Stimulated activated CD4-positive, alpha-beta T cell treated with anti-CD3 and anti-CD28 coated beads, Interleukin-2, amount 100 ng/mL, for 4 hours (primary cell): ENCODE measurements at places on chromosomes 3 and 15.

- DNase-seq = no peak
Measured at GRCh38 chr3:100517276-100517675, 24.9 kb downstream of the TMEM45A start.

DNA sequence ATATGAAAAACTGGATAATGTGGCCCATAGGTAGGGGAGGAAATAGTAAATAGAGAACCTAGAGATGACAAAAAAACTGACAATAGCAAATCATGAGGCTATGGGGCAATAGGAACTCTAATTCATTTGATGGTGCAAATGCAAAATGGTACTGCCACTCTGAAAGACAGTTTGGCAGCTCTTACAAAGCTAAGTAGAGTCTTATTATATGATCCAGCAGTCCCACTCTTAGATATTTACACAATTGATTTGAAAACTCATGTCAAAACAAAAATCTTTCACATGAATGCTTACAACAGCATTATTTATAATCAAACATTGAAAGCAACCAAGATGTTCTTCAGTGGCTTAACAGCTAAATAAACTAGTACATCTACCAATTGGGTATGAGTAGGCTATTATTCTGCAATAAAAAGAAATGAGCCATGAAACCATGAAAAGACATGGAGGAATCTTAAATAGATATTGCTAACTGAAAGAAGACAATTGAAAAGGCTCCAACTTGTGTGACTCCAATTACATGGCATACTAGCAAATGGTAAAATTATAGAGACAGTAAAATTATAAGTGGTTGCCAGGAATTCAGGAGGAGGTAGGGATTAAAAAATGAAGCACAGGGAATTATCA is 321.8 kb upstream of the STAC start:
- no peak for DNase-seq

- no peak for DNase-seq
Measured at GRCh38 chr15:69232144-69232543, 66.6 kb upstream of the PAQR5 start.

DNA sequence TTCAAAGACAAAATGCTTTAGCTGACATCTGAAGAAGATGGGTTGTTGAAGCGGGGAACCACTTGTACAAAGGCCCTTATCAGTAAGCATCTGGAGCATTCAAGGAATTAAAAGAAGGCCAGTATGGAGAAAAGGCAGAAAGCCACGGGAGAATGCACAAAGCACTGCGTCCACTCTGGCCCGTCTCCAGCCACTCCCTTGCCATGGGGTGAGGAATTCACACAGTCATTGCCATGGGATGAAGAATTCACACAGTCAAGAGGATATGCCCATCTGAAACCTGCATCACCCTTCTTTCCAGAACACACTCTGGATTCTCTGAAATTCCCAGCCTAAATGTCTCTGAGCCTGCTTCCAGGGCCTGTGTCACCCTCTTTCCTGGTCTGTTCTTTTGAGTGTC is 26.7 kb upstream of the STAG1 start:
- no peak for DNase-seq

GRCh38 chr3:150286390-150287147 is 121.5 kb upstream of the TSC22D2 start:
- no peak for DNase-seq

DNA sequence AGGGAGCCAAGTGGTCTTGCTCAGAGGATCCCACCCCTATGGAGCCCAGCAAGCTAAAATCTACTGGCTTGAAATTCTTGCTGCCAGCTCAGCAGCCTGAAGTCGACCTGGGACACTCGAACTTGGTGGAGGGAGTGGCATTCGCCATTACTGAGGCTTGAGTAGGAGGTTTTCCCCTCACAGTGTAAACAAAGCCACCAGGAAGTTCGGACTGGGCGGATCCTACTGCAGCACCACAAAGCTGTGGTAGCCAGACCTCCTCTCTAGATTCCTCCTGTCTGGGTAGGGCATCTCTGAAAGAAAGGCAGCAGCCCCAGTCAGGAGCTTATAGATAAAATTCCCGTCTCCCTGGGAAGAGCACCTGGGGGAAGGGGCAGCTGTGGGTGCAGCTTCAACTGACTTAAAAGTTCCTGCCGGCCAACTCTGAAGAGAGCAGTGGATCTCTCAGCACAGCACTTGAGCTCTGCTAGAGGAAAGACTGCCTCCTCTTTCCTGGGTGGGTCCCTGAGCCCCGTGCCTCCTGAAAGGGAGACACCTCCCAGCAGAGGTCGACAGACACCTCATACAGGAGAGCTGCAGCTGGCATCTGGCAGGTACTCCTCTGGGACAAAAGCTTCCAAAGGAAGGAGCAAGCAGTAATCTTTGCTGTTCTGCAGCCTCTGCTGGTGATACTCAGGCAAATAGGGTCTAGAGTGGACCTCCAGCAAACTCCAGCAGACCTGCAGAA is 576.3 kb upstream of the NECTIN3 start:
- no peak for DNase-seq

DNA sequence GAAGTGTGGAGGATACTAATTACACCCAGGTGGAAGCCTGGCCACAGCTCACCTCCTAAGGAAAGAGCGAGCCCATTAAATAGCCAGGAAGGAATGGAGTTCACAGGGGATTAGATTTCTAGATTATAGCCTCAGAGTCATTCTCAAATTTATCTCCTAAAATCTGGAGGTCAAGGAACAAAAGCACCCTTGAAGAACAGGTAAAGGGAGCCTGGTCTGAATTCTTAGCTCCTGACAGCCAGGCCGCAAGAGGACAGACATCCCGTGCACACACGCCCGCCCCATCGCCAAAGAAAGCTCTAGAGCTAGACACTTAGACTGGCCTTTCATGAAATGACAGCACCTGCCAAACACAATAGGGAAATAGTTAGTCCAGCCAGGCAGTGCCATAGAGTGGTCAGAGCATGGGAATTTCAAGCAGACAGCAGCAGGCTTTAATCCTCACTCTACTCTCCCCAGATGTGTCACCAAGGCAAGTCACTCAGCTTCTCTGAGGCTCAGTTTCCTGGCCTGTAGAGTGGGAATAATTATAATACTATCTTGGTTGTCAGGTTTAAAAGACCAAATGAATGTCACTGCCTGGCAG is 59.2 kb downstream of the LIPC start:
- no peak for DNase-seq

GRCh38 chr15:91652610-91653207 is 200.8 kb upstream of the SLCO3A1 start:
- no peak for DNase-seq

DNA sequence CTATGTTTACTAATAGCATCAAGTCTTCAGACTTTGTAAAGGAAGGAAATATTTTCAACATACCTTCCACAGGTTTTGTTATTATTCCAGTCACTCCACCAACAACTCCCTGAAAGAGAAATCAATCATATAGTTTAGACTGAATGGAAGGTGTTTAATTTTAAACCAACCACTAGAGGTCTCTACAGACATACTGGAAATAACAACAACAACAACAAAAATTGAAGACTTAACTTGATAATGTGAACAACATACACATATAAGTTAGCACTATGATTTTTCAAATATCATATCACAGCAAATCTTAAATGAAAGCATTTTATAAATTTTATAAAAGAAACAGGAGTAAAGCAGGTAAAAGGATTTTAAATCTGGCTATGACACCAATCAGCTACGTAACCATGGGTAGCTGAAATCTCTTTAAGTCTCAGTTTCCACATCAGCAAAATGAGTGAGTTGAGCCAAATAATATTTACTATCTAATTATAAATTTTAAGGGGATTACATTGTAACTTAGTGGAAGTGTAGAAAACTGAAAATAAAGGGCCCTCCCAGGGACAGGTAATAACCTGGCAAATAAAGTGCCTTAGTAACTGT is 188.2 kb downstream of the VPS13C start:
- DNase-seq = no peak

GRCh38 chr15:89690276-89691218 is at the start of the genes PEX11A and WDR93:
Gene PEX11A, minus strand, starts transcription at chr15:89690754. Its CDS starts 122 bp downstream, at chr15:89690632.
Gene WDR93, plus strand, starts transcription at chr15:89690811. Its CDS starts 10,936 bp downstream, at chr15:89701747.
- DNase-seq = peak; percentile 62

- peak; percentile 23 for DNase-seq
Measured at GRCh38 chr3:71585887-71586809, 2.6 kb upstream of the FOXP1 start.

GRCh38 chr15:65851981-65852380 is 17.3 kb upstream of the RAB11A start:
- DNase-seq = no peak

- no peak for DNase-seq
Measured at GRCh38 chr3:67015702-67016484, 17.8 kb downstream of the KBTBD8 start.

GRCh38 chr3:7728566-7729519 is 772.8 kb upstream of the LMCD1 start:
- DNase-seq = no peak

DNA sequence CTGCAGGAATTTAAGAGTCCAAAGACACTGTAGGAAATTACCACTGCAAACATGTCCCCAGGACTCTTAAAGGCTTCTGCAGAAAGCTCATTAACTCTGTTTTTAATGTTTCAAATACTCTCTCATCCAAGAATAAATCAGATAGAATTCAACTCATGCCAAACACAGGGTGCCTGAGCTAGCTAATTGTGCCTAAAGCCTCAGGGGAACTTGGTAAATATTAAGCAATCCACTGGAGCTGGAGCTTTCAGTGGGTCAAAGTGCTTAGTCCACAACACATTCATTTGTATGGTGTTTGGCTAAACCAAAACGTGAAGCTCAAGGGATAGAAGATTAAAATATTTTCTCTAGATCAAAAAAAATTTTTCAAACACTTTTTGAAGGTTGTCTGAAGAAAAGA is 131.4 kb downstream of the THRB start:
- no peak for DNase-seq

- DNase-seq = no peak
Measured at GRCh38 chr3:4806535-4807108, 172.6 kb upstream of the BHLHE40 start.

DNA sequence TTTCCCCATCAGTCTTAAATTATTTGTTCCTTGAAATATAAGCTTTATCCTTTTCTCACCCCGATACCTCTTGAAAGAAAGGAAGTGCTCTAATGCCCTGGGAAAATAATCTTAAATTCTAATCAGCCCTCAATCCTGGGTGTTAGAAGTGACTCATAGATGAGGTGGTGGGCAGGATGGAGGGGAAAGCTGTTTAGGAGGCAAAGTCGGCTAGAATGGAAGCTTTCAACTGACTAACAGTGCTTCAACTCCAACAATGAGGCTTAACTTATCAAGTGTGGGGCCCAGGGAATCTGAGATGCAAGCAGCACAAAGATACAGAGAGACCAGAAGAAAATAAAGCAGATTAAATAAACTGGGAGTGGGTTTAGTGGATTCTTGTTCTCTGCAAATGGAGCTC is 175.8 kb downstream of the EPHB1 start:
- DNase-seq = no peak

DNA sequence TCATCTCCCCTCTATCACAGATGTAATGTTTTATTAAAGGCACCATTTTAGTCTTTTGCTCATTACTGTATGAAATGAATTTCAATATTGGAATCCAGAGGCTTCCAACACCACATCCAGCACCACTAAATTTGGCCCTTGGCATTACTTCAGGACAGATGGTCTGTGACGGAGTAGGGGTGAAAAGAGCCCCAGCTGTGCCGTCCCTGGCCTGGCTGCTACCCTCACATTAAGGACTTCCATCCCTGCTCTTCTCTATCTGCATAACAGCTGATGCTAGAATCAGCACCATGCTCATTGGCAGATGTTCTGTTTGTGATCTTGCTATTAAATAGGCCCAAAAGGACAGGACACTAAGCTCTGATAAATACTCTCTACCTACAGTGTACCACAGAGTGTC is 152.9 kb downstream of the IL1RAP start:
- DNase-seq = no peak

GRCh38 chr3:12938258-12938711 is 96.9 kb upstream of the RPL32 start:
- DNase-seq = no peak

GRCh38 chr3:130950124-130950523 is 56.2 kb downstream of the ATP2C1 start:
- no peak for DNase-seq

- no peak for DNase-seq
Measured at GRCh38 chr3:161265916-161266571, 44.9 kb downstream of the NMD3 start.

DNA sequence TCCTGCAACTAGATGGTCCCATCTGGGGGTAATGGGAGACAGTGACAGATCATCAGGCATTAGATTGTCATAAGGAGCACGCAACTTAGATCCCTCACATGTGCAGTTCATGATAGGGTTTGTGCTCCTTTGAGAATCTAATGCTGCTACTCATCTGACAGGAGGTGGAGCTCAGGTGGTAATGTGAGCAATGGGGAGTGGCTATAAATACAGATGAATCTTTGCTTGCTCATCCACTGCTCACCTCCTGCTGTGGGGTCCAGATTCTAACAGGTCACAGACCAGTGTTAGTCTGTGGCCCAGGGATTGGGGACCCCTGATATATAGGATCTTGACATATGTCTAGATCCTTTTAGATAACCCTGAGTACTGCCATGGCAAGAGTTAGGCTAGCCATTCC is 52.7 kb downstream of the RASGRF1 start:
- DNase-seq = no peak

DNA sequence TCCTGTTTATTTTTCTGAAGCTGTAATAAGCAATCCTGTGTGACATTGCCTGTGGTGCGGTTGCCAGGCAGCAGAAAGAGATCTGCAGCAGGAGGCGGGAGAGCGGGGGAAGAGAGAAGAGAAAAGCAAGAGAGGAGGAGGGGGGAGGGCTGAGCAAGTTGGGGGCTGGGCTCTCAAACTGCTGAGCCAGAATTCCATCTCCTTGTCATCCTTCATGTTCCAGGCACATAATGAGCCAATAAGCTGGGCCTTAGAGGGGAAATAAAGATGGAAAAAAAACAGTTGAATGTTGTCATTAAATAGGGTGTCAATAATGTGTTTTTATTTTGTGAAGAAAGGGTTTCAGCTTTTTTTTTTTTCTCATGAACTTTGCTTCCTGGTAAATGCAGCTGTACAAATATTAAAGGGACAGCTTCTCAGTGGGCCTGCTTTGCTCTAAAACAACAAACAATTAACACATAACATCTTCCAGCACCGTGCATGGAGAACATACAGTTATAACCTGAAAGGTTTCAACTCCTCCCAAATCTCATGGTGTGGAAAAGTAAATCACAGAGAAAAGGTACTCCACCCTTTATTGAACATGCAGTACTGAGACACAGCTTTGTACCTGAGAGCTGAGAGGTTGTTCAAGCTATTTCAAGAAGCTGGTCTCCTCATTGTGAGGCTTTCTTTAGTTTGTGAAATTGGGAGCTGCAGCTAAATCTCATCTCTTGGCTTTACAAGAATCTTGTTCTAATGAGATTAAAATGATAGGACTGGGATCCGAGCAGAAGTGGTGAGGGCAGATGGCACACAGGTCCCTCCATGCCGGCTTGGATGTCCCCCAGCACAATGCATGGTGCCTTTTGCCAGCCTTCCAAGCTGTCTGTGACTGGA is 451.1 kb upstream of the KCNMB2 start:
- DNase-seq = peak; percentile 20

GRCh38 chr3:157128771-157129681 is 30.9 kb downstream of the CCNL1 start:
- DNase-seq = no peak

- DNase-seq = no peak
Measured at GRCh38 chr3:35787936-35788335, 148.6 kb downstream of the ARPP21 start.

DNA sequence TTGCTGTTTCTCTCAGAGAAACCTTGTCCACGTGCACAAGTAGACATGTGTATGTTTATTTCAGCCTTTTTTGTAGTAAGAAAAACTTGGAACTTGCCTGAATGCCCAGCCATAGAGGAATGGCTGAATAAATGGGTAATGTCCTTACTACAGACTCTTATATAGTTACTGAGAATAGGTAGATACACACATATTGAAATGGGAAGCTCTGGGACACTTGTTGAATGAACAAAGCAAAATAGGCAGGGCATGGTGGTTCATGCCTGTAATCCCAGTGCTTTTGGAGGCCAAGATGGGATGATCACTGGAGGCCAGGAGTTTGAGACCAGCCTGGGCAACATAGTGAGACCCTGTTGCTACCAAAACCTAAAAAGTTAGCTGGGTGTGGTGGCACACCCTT is 1.7 kb downstream of the UNC45A start:
- DNase-seq = no peak
